ENCODE measurements at places on chromosomes 2 and 18.

- no peak overlapping the region for H3K27ac ChIP-seq
- H3K27me3 ChIP-seq = no peaks in the 10 kb centered on the region
- no peak overlapping the region for H3K4me3 ChIP-seq
- no peak for DNase-seq
- H3K4me1 ChIP-seq = peaks cover 12% of the 10 kb centered on the region
- no peaks in the 10 kb centered on the region for H3K36me3 ChIP-seq
Observed at GRCh38 chr2:240255165-240255491, 114.7 kb upstream of the OTOS start.

DNA sequence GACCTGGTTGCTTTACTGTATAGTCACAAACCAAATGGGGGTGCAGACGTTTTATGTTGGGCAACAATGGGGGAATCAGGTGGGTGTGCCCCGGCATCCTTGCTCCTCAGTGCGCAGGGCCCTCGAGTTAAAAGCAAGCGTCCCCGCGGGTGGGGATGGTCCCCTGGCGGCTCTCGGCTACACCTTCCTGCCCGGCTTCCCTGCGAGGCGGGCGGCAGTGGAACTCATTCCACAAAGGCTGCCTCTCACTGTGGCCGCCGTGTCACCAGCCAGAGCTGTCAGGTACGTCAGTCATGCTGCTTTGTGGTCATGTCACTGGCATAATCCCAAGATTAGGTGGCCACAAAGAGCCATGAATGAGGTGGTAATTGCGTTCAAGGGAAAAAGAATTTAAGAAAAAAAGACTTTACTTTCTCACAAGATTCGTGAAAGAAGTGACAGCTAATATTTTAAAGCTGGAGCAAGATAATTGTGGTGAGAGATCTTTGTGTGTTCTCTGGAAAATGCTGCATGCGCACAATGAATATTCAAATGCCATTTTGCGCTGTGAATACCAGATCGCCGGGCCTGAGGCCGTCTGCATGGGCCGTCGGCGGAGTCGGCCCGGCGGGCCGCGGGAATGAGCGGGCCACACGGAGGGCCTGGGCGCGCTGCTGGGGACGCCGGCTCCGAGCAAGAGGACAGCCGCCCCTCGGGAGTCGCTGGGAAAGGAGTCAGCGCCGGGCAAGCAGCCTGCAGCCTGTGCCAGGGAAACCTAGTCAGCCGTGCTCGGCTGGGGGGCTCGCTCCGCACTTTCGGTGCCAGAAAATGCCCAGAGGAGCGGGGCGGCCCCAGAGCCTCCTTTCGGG is 82.3 kb upstream of the LDLRAD4 start:
- DNase-seq = peak; percentile 37
- no peak overlapping the region for H3K27ac ChIP-seq
- H3K27me3 ChIP-seq = peaks cover 33% of the 10 kb centered on the region
- no peaks in the 10 kb centered on the region for H3K36me3 ChIP-seq
- H3K4me3 ChIP-seq = peak overlapping the region; percentile 41
- no peaks in the 10 kb centered on the region for H3K4me1 ChIP-seq

DNA sequence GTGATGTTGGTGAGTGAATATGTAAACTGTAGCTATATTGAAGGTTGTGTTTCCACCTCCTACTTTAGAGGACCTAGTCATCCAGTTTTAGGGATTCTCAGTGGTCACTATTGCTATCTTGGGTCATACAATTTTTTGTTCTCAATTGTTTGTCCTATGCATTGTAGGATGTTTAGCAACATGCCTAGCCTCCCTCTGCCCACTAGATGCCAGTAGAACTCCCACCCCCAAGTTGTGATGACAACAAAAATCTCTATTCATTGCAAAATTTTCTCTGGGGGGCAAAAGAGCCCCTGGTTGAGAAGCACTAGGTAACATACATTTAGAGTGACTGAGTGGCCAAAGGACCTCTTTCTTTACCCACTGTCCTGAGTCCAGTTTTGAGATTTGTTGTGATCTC is 87.3 kb downstream of the LRRTM4 start:
- no peaks in the 10 kb centered on the region for H3K36me3 ChIP-seq
- peak; percentile 12 for DNase-seq
- no peaks in the 10 kb centered on the region for H3K27me3 ChIP-seq
- H3K4me1 ChIP-seq = no peaks in the 10 kb centered on the region
- no peak overlapping the region for H3K4me3 ChIP-seq
- H3K27ac ChIP-seq = no peak overlapping the region

DNA sequence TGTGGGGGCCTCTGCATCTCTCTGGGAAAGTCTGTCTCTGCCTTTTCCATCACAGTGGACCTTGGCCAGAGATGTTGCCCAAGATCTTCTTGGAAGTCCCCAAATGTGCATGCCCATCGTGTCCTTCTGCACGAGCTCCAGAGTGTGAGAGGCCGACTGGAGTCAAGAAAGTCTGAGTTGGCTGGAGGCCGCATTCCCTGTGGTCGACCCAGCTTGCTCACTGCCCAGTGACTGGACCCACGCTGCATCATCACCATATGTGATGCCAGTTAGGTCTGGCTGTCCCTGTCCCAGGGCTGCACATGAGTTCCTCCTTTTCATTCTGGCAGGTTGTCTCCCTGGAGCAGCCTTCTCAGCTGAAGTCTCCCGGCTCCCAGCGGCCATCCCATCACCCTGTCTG is 93.8 kb downstream of the ARL4C start:
- H3K4me3 ChIP-seq = no peak overlapping the region
- no peak for DNase-seq
- H3K4me1 ChIP-seq = peaks cover 7% of the 10 kb centered on the region
- no peaks in the 10 kb centered on the region for H3K36me3 ChIP-seq

DNA sequence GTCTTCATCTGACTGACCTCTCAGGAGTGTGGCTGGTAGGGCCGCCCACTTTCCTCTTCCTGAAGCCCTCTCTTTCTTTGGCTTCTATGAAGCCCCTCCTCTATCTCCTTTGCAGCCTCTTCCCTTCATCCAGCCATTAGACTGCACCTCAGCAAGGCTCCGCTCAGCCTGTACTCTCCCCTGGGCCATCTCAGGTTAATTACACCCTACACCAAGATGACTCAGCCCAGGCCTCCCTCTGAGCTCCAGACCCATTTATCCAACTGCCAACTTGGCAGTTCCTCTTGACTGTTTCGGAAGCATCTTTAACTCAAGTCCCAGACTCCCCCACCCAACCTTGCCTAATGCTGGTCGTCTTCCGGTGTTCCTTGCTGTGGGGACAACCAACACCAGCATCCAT is 5.8 kb upstream of the WNT6 start:
- H3K4me1 ChIP-seq = peaks cover 11% of the 10 kb centered on the region
- H3K4me3 ChIP-seq = no peak overlapping the region
- no peaks in the 10 kb centered on the region for H3K36me3 ChIP-seq

- no peak overlapping the region for H3K27ac ChIP-seq
- H3K36me3 ChIP-seq = no peaks in the 10 kb centered on the region
- no peaks in the 10 kb centered on the region for H3K4me1 ChIP-seq
- H3K4me3 ChIP-seq = no peak overlapping the region
- H3K27me3 ChIP-seq = no peaks in the 10 kb centered on the region
Observed at GRCh38 chr2:181275643-181276070, 181.5 kb upstream of the ITGA4 start.

- DNase-seq = no peak
- no peaks in the 10 kb centered on the region for H3K27me3 ChIP-seq
- no peak overlapping the region for H3K4me3 ChIP-seq
- H3K36me3 ChIP-seq = no peaks in the 10 kb centered on the region
- no peak overlapping the region for H3K27ac ChIP-seq
Observed at GRCh38 chr2:2839393-2839781, 508.3 kb upstream of the MYT1L start.

- no peaks in the 10 kb centered on the region for H3K36me3 ChIP-seq
- peaks cover 11% of the 10 kb centered on the region for H3K4me1 ChIP-seq
- DNase-seq = peak; percentile 25
- peaks cover 21% of the 10 kb centered on the region for H3K27me3 ChIP-seq
- H3K27ac ChIP-seq = no peak overlapping the region
Observed at GRCh38 chr2:119196301-119197125, 27.1 kb upstream of the STEAP3 start.

DNA sequence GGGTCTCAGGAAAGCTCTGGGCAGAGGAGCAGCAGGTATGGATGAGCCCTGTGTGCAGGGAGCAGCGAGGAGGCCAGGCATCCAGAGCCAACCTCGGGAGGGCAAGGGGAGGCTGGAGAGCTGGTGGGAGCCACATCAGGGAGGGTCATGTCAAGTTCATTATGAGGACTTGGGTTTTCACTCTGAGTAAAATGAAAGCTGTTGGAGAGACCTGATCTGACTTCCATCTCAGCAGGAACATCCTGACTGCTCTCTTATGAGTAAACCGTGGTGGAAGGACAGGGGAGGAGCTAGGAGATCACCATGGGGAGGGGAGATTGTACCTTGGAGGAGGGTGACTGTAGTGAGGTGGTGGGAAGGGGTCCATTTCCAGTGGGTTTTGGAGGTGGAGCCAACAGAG is 209.8 kb downstream of the LDLRAD4 start:
- no peaks in the 10 kb centered on the region for H3K27me3 ChIP-seq
- no peak overlapping the region for H3K4me3 ChIP-seq
- DNase-seq = no peak
- no peaks in the 10 kb centered on the region for H3K4me1 ChIP-seq

DNA sequence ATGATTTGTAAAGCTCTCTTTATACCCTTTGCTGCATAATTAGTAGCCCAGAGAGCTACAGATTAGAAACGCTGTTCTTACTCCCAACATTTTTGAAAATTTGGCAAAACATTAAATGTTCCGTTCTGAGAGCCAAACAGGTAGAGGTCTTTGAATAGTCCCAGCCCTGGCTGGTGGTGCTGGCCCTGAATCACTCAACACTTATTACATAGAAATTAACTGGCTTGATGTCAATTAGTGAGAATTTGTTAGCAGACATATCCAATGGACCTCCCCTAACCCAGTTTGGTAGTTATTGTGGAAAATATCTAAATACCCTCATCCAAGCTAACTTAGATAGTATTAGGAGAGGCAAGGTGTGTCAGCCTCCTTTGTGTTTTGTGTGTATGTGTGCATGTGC is 440.7 kb downstream of the MTX2 start:
- no peak overlapping the region for H3K4me3 ChIP-seq
- no peak for DNase-seq
- H3K36me3 ChIP-seq = no peaks in the 10 kb centered on the region

- H3K27ac ChIP-seq = no peak overlapping the region
- no peak for DNase-seq
- H3K36me3 ChIP-seq = no peaks in the 10 kb centered on the region
Observed at GRCh38 chr18:6355789-6356589, 58.7 kb downstream of the L3MBTL4 start.

GRCh38 chr2:131042148-131042775 is 51.0 kb downstream of the FAM168B start:
- no peaks in the 10 kb centered on the region for H3K36me3 ChIP-seq
- no peaks in the 10 kb centered on the region for H3K4me1 ChIP-seq
- H3K4me3 ChIP-seq = no peak overlapping the region

- no peak overlapping the region for H3K4me3 ChIP-seq
- DNase-seq = no peak
- peaks cover 20% of the 10 kb centered on the region for H3K27me3 ChIP-seq
- H3K4me1 ChIP-seq = no peaks in the 10 kb centered on the region
Observed at GRCh38 chr2:131431336-131431735, 44.6 kb upstream of the TUBA3D start.

DNA sequence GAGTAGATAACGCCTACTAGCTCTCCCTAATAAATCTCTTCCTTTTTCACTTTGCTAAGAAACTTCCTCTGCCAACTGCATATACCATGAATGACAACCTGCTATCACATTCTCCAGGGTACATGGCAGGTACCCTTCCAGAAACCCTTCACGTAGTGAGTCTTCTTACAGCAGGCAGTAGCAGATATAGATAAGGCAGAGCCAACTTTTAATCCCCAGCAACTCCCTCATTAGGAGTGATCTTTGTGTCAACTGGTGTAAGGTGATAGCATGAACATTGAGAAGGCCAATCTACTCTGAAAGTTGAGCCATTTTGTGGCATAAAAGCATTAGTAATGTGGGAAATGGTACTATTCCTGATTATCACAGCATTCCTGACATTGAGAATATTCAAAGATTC is 5.7 kb upstream of the STK17B start:
- no peak overlapping the region for H3K27ac ChIP-seq
- H3K4me3 ChIP-seq = no peak overlapping the region
- H3K27me3 ChIP-seq = peaks cover 20% of the 10 kb centered on the region
- H3K4me1 ChIP-seq = no peaks in the 10 kb centered on the region
- no peak for DNase-seq

DNA sequence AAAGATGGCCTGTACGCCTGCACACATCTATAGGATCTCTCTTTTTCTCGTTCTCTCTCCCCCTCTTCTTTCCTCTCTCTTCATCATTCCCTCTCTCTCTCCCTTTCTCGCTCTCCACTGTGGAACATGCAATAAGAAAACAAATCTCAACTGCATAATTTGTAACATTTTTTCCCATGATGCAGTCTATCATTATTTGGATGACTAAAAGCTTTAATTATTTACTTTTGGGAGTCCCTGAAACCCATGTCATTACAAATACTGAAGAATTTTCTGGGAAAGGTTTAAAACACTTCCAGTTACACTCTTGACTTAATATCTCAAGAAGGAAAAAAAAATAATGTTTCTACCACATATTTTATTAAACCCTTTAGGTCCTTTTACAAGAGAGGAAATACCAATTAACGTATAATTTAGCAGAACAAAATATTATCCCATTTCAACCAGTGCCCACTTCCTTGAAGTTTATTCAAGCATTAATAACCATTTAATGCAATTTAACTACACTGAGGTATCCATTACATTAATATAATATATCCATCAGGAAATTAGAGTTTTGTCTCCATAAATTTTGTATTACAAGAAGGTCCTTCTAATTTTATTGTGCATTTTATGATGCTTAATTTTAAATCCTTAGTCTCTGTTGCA is 1615.2 kb upstream of the ACVR2A start:
- no peaks in the 10 kb centered on the region for H3K36me3 ChIP-seq
- no peak for DNase-seq
- H3K27me3 ChIP-seq = no peaks in the 10 kb centered on the region
- no peak overlapping the region for H3K4me3 ChIP-seq

DNA sequence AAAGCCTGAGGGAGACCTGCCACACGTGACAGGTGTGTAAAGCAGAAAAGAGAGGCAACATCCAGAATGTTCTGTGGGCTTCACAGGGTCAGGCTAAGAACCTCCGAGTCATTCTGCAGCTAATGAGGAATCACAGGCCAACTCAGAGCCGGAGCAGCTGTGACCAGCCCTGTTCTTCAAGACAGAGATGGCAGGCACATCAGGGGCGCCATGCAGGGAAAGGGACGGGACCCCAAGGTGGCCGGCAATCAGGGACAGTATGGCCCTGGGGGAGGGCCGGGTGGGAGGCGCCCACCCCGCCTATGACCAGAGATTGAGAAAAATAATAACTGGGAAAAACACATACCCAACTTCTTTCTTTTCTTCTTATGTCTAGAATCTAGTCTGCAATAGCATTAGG is 316.7 kb upstream of the SALL3 start:
- H3K4me3 ChIP-seq = no peak overlapping the region
- no peaks in the 10 kb centered on the region for H3K4me1 ChIP-seq
- no peaks in the 10 kb centered on the region for H3K36me3 ChIP-seq
- H3K27ac ChIP-seq = no peak overlapping the region

GRCh38 chr2:234406085-234406484 is 90.8 kb downstream of the ARL4C start:
- no peak for DNase-seq
- no peak overlapping the region for H3K27ac ChIP-seq
- H3K4me3 ChIP-seq = no peak overlapping the region
- no peaks in the 10 kb centered on the region for H3K27me3 ChIP-seq
- H3K36me3 ChIP-seq = no peaks in the 10 kb centered on the region
- H3K4me1 ChIP-seq = peaks cover 23% of the 10 kb centered on the region

- no peaks in the 10 kb centered on the region for H3K27me3 ChIP-seq
- no peak overlapping the region for H3K4me3 ChIP-seq
- no peaks in the 10 kb centered on the region for H3K36me3 ChIP-seq
Observed at GRCh38 chr2:237269138-237269875, 144.7 kb downstream of the COL6A3 start.

- H3K27me3 ChIP-seq = no peaks in the 10 kb centered on the region
- DNase-seq = peak; percentile 97
- H3K27ac ChIP-seq = peak overlapping the region; percentile 15
- H3K4me1 ChIP-seq = no peaks in the 10 kb centered on the region
Observed at GRCh38 chr2:61854564-61855317, 881 bp upstream of the FAM161A start.
